Stimulated activated CD8-positive, alpha-beta memory T cell treated with anti-CD3 and anti-CD28 coated beads, Interleukin-15, amount 100 ng/mL, for 48 hours (primary cell): ENCODE measurements at places on chromosomes 12 and 14.

DNA sequence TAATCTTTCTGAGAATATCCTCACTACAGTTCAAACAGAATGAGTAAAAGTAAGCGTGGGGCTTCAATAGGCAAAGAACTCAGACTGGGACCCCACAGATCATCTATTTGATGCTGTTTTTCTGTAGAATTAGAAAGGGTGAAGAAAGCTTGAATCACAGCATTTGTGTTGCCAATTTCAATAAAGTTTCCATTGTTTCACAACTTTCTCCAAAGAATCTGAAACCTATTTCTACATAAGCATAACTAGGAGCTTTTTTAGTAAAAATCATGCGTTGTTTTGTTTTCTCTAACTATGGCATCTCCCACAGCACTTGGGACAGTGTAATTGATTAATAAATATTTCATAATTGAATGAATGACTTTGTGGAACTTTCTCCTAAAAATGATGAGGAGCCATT, 16.7 kb upstream of the NEDD1 start:
- no peak for DNase-seq

- no peak for DNase-seq
Measured at GRCh38 chr14:102352213-102352612, 10.5 kb downstream of the CINP start.

- no peak for DNase-seq
Measured at GRCh38 chr14:92204792-92205191, 83.0 kb downstream of the CPSF2 start.

- DNase-seq = no peak
Measured at GRCh38 chr14:99229654-99230207, 42.3 kb downstream of the BCL11B start.

DNA sequence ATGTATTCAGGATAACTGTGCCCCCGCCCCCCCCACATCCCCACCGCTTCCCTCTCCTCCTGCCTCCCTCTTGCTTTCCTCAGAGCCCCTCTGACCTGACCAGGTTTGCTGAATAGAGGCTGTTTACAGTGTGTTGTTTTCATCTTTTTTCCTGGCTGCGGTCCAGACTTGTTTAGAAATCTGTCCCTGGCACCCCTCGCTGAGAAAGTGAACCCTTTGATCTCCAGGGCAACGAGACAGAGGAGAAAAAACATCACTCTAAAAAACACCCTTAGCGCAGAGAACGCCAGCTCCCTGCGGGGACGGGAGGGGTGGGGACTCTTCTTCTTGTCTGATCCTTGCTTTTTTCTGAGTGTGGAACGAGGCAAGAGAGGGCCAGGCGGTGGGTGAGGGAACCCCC, 22.5 kb downstream of the SDS start:
- DNase-seq = no peak

DNA sequence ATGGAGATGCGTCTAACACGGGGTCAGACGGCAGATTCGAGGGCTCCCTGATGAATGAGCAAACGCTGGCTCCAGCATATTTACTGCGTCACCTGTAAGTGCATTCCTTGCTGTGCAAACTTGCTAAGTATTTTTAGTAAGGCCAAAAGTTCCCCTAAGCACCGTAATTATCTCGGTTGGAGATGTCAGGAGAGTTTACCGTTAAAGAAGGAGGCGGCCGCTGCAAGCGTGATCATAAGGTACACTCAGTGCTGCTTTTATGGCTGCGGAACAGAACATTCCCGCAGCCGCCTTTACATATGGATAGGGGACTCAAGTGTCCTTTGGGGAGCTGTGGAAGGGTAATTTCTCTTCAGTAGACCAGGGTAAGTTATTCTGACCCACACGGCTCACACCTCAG, 175.6 kb downstream of the GLT1D1 start:
- no peak for DNase-seq
